ENCODE measurements at places on chromosomes 4 and X.

- DNase-seq: no peak
Measured at GRCh38 chrX:1394731-1395501, 3.0 kb upstream of the SLC25A6 start.

DNA sequence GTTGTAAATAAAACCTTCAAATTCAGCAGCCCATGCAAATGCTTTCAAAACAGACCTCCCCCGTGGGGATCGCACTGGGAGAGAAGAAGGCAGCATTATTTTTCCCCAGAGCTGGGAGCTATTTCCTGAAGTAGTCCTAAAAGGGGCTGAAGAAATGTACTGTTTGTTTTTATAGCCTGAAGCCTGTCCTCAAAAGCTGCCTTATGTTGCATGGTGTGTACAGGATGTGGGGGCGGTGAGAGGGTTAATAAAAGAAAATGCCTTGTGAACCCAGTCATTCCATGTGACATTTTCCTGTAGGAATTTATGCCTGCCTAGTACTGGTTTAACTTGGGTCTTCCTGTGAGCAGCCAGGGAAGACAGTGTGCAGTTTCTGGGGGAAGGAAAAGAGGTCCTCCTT lies 144.1 kb downstream of the SOWAHB start:
- no peak for DNase-seq

DNA sequence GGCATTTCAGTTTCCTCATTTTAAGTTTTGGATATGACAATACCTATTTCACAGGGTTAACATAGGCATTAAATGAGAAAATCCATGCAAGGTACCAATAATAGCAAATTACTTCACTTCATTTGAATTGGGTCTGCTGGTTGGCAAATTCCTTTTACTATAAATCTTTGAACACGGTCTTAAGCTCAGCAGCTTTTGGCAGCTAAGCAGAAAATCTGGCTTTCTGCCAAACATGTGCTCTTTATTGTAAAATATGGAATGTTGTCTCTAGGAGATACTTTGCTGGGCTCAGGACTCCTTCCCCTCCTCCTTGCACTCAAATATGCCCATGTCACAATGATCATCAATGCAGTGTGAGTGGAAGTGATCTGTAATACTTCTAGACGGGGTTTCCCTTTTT lies 16.8 kb upstream of the DMP1 start:
- peak; percentile 6 for DNase-seq

GRCh38 chr4:18932730-18933339 lies 911.3 kb upstream of the LCORL start:
- no peak for DNase-seq

DNA sequence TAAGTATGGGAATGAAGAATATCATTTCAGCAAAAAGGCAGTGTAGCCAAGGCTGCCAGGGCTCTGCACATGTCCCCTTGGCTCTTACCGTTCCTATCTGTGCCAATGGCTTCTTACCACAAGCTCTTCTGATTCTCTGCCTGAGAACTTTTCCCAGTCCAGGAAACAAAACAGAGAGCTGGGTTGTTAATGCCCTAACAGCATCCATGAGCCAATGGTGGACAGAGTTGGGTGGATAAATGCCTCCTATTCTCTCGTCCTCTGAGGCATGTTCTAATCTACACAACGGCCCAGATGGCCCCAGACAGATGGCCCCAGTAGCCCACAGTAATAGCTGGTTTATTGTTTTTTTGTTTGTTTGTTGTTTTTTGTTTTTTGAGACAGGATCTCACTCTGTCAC lies 28.0 kb downstream of the SCD5 start:
- no peak for DNase-seq

DNA sequence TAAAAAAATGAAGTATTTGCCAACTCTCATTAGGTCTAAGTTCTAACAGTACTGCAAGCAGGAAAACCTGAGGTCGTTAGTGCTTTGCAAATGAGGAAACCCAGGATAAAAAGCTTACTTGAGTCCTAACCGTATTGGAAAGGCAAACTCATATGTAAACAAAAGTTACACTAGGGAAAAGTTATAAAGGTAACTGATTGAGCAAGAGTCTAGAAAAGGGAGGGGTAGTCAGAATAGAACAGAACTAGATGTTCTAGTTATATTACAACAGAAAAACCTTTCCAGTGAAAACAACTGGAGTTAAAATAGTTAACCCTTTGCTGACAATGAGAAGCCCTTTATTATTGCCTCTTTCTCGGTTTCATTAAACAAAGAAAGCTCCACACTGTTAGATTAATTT lies 66.4 kb upstream of the MAOA start:
- no peak for DNase-seq

GRCh38 chr4:32226204-32226603 lies 1506.0 kb downstream of the PCDH7 start:
- no peak for DNase-seq

GRCh38 chr4:168551211-168551610 lies 54.4 kb downstream of the PALLD start:
- peak; percentile 26 for DNase-seq

DNA sequence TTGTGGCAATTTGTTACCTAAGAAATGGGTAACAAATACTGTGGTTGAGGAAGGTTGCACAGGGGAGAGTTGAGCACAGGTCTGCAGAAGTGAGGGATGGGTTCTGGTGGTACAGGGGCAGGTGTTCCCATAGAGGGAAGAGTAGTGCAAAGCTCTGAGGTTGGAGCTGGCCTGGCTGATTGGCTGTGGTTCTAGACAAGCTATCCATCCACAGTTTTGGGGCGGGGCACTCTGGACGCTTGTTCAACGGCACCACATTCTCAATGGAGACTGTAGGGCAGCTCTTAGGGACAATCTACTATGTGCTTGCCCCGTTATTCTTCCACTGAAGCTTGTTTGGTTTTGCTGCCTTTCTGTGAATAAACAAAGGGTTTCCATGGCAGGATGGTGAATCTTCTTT lies 35.4 kb downstream of the NAT8L start:
- no peak for DNase-seq

GRCh38 chr4:6811165-6811564 lies 28.6 kb downstream of the KIAA0232 start:
- DNase-seq: no peak

GRCh38 chr4:6245246-6246169 lies 24.1 kb upstream of the WFS1 start:
- DNase-seq: no peak

- DNase-seq: no peak
Measured at GRCh38 chr4:34170946-34171345, 2073.4 kb downstream of the ARAP2 start.

- DNase-seq: no peak
Measured at GRCh38 chr4:40687676-40688389, 58.2 kb upstream of the RBM47 start.

- no peak for DNase-seq
Measured at GRCh38 chrX:108399418-108400165, 38.6 kb downstream of the COL4A6 start.

GRCh38 chr4:25180524-25181131 lies 20.4 kb upstream of the SEPSECS start:
- peak; percentile 45 for DNase-seq

DNA sequence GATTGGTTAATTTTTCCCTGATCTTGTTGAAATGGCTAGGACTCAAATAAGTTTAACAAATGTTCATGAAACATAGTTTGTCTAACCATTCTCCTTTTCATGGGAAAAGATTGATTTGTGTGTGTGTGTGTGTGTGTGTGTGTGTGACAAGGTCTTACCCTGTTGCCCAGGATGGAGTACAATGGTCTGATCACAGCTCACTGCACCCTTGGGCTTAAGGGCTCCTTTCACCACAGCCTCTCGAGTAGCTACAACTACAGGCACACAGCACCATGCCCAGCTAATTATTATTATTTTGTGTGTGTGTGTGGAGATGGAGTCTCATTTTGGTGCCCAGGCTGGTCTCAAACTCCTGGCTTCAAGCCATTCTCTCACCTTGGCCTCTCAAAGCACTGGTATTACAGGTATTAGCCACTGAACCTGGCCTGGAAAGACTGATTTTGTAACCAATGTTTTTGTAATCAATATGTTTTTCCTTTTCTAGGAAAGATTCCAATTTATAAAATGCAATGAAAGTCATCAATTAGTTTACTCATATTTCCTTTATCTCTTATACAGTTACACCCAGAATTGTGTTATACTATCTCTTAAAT lies 139.3 kb downstream of the CPE start:
- no peak for DNase-seq

GRCh38 chr4:136302566-136302965 lies 1229.7 kb downstream of the PCDH18 start:
- DNase-seq: no peak

DNA sequence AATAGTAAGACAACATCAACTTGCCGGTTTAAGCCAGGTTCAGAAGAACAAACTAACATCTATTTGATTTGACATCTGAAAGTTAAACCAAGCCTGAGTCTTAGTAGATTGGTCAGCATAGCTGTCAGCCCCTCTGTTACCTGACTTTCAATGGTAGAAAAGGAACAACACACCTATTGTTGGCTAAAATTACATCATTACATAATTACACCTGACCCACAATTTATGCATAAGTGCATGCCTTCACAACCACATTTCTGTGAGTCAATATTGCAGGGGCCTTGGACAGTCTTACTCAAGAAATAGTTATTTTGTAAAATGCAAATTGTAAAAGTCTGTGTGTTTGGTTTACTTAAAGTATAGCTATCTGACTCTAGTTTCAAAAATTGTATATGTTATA lies 36.2 kb downstream of the EGFL6 start:
- DNase-seq: no peak

All from suppressor macrophage (primary cell).